ENCODE measurements at places on chromosomes 4 and X. TPM values are rescaled to one million over a fixed set of nuclear protein-coding genes. Genes with fewer than 3 reads are reported as not detected.

HTATSF1 gene
- 60.9 TPM for total RNA-seq

NUDT10 gene
- total RNA-seq: 15.5 TPM

CCDC149 gene
- 16.7 TPM for total RNA-seq

MAGEA3 gene
- total RNA-seq: not detected

KLB gene
- total RNA-seq: 1.2 TPM

TBX22 gene
- not detected for total RNA-seq

TMEM31 gene
- total RNA-seq: not detected

TCEAL7 gene
- 15.7 TPM for total RNA-seq

EXOC1L gene
- not detected for total RNA-seq

NXF3 gene
- total RNA-seq: not detected

DAPP1 gene
- total RNA-seq: 22.6 TPM

PJA1 gene
- 13.0 TPM for total RNA-seq

PGAM4 gene
- total RNA-seq: not detected

GRIA3 gene
- 4.4 TPM for total RNA-seq

C4orf51 gene
- not detected for total RNA-seq

TAF7L gene
- 2.5 TPM for total RNA-seq

HOPX gene
- 112 TPM for total RNA-seq

SLC25A4 gene
- total RNA-seq: 14.0 TPM

TEX13C gene
- total RNA-seq: not detected

FRMPD4 gene
- not detected for total RNA-seq

TCP11X2 gene
- total RNA-seq: not detected

RASGEF1B gene
- 13.5 TPM for total RNA-seq

ADH1B gene
- total RNA-seq: 891 TPM

SH2D1A gene
- 0.74 TPM for total RNA-seq

STBD1 gene
- total RNA-seq: 7.6 TPM

PDLIM3 gene
- total RNA-seq: 148 TPM

Data from vagina (tissue), 2 donors.